AG09319 (cell line): ENCODE measurements at places on chromosomes 16 and 17.

- DNase-seq = no peak
Observed at GRCh38 chr16:88373211-88373610, 9.5 kb upstream of the ZNF469 start.

- DNase-seq = no peak
Observed at GRCh38 chr17:45234641-45235415, 13.1 kb downstream of the FMNL1 start.

DNA sequence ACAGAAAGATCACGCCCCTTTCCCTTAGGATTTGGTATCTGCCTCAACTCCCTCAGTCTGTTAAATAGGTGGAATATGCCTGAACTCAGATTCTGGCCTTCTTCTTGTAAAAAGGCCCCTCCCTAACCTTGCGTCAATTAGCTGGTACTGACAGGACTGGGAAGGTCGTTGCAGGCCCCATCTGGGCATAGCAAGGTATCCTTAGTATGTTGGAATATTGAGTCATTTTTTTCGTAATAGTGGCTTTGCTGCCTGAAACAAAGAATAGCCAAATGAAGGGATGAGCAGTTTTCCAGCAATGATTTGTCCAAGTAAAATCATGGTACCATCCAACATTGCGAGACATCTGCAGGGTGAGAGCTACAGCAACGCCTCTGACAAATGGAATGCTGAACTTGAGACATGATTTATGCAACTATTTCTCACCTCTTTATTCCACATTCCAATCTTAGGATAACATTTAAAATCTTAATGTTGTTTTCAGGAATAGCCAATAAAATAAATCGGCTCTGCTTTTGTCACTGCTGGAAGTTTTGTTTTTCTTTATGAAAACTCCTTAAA is 39.3 kb upstream of the BRD7 start:
- no peak for DNase-seq

GRCh38 chr17:2909175-2909845 is 113.1 kb downstream of the RAP1GAP2 start:
- no peak for DNase-seq

DNA sequence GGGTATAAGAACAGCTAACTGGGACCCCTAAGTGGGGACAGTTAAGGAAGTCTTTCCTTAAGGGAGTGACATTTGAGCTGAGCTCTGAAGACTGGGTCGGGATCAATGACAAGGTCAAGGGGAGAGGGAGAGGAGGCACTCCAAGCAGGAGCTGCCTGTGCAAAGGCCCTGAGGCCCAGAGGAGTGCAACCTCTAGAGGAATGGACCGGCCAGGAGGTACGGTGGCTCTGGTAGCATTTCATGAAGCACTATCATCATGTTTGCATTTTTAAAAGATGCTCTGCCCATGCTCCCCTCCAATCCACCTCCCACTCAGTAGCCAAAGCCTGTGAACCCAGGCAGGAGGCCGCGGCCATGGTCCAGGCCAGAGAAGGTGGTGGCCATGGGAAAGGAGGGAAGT is 27.4 kb downstream of the RBFOX3 start:
- DNase-seq = no peak

- DNase-seq = no peak
Observed at GRCh38 chr16:50982808-50983207, 168.3 kb downstream of the SALL1 start.

DNA sequence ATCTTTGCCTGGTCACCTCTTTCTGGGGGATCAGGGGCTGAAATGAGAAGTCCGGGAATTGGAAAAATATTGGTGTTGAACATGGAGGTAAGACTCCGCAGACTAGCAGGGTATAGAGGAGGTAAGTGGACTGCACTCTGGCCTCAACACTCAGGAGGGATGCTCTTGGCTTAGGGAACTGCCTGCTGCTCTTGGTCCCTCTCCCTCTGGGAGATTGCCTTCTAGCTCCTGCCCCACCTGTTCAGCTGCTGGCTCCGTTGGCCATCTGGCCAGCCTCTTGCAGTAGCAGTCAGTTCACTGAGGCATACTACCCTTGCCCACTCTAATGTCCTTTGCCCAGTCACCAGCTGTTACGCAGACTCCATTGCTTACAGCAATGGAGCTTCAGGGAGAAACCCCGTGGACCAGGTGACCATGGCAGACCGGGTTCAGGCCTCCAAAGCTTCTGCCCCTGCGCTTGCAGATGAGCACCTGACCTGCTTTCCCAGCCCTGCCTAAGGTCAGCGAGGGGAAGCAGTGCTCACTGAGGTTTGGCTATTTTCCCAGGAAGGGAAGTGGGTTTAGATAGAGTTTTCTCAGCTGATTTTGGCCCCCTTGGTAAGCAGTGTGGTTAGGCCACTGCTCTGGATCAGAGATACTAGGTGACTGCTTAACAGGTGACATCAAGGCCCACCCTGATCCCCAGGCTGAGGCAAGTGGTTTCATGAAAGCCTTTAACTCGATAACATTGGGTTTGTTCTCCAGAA is 11.9 kb downstream of the CDK5RAP3 start:
- no peak for DNase-seq

GRCh38 chr16:66746682-66747081 is 4.7 kb downstream of the DYNC1LI2 start:
- DNase-seq = no peak

GRCh38 chr17:79272666-79273219 is 198.1 kb downstream of the ENGASE start:
- no peak for DNase-seq

DNA sequence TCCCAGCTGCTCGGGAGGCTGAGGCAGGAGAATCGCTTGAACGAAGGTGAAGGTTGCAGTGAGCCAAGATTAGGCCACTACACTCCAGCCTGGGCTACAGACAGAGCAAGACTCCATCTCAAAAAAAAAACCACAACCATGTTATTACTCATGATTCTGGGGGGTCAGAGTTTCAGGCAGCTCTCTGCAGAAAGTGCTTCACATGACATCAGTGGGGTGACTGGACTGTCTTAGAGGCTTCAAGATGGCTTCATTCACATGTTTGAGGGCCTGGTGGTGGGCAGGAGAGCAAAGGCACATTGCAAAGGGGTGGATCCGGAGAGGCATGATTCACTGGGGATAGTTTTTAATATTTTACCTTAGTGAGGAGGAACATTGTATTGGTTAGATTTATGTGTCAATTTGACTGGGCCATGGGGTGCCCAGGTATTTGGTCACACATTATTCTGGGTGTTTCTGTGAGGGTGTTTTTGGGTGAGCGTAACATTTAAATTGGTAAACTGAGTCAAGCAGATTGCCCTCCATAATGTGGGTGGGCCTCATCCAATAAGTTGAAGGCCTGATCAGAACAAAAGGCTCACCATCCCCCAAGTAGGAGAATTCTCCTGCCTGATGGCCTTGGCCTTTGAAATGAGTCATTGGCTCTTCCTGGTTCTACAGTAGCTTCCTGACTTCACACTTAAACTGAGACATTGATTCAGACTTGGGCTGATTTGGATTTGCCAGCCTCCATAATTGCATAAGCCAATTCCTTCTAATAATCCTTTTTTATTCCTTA is 109.8 kb downstream of the GOSR1 start:
- no peak for DNase-seq

DNA sequence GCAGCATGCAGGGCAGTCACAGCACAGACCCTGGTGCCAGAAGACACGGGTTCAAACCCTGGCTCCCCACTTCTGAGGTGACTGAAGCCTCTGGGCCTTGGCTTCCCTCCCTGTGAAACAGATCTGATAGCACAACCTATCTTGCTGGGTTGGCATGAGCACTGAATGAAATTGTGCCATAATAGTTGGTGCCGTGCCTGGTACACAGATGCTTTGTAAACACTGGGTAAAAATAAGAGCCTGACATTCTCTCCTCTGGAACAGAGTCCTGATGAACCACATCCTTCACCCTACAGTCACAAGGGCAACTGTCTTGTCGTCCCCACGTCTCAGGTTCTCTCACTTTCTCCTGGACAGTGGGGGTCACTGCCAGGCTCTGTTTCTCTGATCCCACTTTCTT is 35.7 kb downstream of the NOS2 start:
- no peak for DNase-seq

DNA sequence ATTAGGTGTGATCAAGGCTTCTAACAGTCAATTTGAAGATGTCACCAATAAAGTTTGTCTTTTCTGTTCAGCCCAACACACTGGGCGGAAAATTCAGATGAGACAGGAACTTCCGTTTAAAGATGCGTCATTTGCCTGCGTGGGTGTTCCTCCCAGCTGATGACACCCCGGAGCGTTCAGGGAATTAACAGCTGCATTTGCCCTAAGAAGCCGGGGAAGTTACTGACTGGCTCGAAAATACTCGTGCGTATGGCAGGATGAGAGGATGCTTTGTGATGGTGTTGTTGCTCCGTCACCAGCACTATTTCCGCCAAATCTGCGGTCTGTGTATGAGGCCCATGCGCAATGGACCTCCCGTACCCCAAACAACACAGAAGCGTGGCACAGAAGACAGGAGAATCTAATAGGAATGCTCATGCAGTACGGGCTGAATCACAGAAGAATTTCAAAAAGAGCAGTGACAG is 11.9 kb upstream of the PVALEF start:
- DNase-seq = no peak

DNA sequence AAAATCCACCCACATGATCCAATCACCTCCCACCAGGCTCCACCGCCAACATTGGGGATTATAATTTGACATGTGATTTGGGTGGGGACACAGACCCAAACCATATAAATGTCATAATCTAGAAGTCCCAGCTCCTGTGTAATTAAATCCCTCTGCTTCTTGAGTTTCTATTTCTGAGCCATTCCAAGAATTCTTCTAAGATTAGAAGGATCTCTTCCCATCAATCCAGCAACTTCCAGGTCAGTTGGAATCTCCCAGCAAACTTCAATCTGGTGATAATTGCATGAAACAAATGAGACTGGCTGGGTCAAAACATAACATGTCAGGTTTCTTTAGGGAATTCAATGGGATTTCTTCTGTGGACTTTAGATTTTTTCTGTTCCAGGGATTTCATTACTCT is 127.8 kb upstream of the CDH5 start:
- no peak for DNase-seq

DNA sequence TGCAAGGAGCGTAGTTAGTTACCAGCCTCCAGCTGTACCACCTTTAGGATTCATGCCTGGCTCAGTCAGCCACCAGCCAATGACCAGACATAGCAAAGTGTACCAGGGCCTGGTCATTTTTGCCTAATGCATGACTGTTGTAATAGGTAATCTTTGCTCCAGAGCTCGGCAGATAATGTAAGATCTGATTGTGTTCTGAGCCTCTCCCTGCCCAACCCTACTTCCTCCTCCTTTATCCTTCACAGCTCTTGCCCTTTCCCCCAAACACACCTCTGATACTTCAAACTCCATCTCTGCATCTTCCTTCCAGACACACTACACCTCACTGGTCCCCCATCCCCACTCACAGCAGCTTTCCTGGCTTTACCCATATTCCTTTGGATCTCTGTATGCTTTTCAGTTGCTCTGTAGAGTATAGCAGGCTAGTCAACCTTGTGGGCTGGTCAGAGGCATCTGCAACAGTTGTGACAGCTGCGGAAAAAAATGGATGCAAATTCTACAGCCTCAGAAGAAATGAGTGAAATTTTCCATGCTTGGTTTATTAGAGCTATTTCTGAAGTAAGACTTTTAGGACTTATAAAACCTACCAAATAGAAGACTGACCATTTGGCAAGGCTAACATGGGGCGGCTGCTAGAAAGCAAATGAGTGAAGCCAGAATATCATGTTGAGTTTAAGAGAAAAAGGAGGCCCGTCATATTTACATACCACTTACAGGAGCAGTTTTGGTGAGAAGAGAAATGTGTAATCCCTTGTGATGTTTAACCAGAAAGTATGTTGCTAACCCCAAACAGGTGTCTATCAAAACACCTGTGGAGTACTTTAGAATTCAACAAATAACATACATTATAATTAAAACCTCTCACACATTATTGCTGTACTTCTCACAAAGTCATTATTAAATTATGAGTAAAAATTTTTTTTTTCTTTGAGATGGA is 19.9 kb upstream of the C16orf87 start:
- DNase-seq = no peak

GRCh38 chr17:39173526-39174274 is 7.7 kb upstream of the ARL5C start:
- DNase-seq = no peak

GRCh38 chr16:35569413-35569812 is 2110.0 kb downstream of the TP53TG3F start:
- DNase-seq = no peak

DNA sequence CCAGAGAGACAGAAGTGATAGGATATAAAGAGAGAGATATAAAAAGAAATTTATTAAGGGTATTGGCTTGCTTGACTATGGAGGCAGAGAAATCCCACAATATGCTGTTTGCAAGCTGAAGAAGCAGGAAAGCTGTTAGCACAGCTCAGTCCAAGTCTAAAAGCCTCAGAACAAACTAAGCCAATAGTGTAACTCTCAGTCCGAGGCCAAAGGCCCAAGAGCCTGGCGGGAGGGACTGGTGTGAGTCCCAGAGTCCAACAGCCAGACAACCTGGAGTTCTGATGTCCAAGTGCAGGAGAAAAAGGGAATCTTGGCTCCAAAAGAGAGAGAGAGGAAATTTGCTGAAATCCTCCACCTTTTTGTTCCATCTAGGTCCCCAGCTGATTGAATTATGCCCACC is 30.3 kb upstream of the NACA2 start:
- DNase-seq = no peak

DNA sequence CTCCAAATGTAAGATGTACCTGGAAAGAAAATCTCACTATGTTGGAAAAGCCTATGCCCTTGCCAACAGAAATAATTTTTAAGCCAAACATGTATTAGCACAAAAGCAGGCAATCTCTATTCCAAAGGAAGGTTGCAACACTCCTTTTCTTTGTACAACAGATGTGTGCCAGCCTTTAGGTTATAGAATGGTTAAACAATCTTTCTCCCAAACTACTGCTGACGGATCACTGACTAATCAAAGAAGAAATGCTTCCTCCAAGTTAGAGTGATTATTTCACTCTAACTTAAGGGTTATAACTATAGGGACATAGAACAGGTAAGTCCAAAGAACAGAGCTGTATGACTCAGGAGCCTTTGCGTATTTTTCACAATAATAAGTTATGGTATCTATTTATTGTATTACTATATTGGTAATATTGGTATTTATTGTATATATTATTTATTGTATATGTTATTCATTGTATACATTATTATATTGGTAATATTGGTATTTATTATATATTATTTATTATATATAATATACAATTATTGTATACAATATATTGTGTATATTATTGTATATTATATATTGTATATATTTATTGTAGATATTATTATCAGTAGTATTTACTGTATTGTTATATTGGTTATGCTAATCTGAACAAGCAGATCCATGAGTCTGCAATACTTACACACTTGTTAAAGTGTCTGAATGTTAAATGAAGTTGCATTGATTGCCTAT is 36.7 kb upstream of the ABCA5 start:
- no peak for DNase-seq

DNA sequence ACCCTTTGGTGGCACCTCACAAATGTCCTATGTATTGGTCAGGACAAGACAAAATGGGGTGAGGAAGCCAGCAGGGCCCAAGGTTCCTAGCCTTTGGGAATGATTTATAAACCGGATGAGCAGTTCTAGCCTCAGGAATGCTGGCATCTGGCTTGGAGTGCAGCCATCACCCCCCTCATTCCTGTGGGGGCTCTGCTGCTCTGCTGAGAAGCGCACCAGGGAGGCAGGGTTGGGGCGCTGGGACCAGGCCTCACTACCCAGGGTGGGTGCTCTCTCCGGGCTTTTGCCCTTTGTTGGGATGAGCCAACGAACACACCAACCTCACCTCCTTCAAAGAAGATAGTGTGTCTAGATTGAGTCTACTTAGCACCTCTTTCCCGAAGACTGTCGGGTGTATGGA is 39.2 kb downstream of the TMEM11 start:
- DNase-seq = no peak
